ENCODE measurements at places on chromosomes 7 and 10. TPM values are rescaled to one million over a fixed set of nuclear protein-coding genes. Genes with fewer than 3 reads are reported as not detected.

The PON1 gene
- total RNA-seq = not detected

The PAPOLB gene
- total RNA-seq = 0.15 TPM

The CALML3 gene
- not detected for total RNA-seq

The TBC1D12 gene
- 17.0 TPM for total RNA-seq

The ZNF365 gene
- total RNA-seq = 3.8 TPM

The PRKAR2B gene
- 5.8 TPM for total RNA-seq

The MACROH2A2 gene
- 12.2 TPM for total RNA-seq

The RSPH10B gene
- 0.50 TPM for total RNA-seq

The TEX47 gene
- total RNA-seq = not detected

The SMKR1 gene
- not detected for total RNA-seq

All from smooth muscle cell of trachea (primary cell).